Breast epithelium (tissue), 4 donors: ENCODE measurements at places on chromosomes 6 and 20.
A peak's percentile ranks its signal among the peaks of the same experiment; 100 is the strongest.

- no peak for DNase-seq
These were observed 49.1 kb upstream of the TASP1 start for GRCh38 chr20:13687815-13688214.

DNA sequence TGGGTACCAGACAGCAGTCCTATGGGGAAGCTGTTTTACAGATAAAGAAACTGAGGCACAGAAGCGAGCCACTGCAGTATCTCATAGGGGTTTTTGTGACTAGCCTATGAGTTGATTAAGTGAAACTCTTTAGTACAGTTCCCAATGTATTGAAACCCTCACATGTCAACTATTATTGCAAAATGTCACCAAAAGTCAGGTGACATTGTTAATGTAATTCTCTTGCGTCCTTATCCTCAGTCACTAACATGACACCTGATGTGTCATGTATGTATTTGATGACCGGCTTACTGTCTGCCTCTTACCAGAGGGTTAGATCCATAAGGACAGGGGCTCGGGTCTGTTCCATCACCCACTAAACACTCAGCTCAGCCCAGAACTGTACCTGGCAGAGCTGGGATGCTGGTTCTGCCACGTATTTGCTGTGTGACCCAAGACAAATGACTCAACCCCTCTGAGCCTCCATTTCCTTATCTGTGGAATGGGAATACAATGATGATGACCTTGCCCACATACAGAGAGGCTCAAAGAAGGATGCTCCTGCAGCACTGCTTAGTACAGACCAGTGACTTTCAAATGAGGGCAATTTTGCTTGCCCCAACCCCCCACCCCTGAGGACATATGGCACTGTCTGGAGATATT lies 32.9 kb downstream of the PREX1 start:
- DNase-seq = no peak

DNA sequence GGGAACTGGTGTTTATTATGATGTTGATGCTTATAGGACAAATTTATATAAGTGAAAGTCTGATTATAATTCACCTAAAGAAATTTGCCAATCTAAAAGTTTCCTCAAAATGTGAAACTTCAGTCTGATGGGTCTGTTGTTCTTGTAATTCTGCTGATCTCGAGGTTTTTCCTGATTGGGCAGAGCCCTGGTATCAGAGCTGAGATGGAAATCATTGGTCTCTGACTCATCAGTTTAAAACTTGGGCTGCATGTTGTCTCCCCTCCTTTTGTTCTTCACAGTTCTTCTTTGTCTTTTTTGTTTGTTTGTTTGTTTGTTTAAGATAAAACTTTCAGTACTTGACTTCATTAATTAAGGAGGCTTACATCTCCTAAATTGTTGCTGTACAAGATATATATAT lies 5.9 kb downstream of the SMAP1 start:
- DNase-seq = no peak

DNA sequence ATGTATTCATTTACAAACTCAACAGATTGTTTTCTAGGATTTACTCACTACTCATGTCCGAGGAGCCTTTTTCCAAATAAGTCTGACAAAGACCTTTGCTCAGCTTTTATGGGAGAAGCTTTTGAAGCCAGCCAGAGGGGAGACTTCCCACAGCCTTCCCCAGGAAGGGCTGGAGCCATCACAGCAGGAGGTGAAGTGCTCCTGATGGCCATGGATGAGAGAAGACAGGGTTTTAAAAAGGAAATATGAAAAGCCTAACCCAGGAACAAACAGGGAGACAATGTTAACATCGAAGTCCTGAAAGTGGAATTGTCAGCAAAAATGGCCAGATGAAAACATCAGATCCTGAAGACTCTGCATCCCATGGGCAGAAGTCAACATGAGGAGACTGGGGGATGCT lies 11.6 kb upstream of the TAGAP start:
- no peak for DNase-seq

DNA sequence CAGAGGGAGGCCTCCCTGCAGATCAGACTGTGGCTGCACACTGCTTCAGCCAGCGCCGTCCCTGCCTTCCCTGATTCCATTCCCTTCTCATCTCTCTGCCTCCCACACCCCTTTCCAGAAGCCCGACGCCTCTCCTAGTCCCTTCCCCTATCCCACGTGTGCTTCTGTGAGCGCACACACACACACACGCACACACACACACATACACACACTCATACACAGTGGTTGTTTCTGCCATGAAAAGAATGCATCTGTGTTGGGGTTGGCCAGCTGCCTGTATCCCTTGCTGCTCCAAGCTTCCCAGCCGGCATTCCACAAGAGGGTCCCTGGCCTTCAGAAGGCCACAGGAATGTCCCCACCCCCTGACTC lies 51.7 kb downstream of the MOCS1 start:
- no peak for DNase-seq

- no peak for DNase-seq
These were observed 688.4 kb downstream of the HTR1B start for GRCh38 chr6:76774781-76775384.

GRCh38 chr6:105320765-105321164 lies 82.1 kb downstream of the PREP start:
- no peak for DNase-seq

DNA sequence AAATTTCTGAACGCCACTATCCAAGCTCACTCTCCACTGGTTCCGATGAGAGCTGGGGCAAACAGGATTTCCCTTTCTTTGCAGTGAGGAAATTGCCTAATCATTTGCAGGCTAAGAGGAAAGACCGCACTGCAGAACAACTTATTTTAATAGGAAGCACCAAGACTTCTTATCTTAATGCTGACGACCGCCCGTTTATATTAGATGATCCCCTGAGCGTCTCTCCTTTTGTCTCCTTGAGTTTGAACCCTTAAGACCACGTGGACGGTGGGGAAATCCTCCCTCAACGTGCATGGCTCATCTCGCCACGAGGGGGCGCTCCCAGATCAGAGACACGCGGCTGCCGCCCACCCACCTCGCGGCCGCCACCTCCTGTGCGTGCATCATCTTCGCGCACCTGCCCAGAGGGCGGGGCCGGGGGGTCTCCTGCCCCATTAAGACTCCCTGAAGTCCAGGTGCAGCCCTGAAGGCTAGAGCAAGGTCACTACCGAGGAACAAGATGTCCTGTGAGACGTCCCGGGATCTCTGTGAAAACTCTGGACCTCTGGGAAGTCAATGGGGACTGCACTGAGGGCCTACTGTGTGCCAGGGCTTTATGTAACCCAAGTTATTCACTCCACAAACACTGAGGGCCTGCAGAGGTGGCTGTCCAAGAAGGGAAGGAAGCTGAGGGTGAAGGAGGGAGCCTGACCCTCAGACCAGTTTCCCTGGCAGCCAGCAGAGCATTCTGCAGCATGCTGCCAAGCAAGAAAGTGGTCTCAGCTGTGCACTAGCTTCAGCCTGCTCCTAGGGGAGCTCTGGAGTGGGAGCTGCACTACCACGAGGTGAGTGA lies 28.1 kb downstream of the PDYN start:
- peak; percentile 34 for DNase-seq

DNA sequence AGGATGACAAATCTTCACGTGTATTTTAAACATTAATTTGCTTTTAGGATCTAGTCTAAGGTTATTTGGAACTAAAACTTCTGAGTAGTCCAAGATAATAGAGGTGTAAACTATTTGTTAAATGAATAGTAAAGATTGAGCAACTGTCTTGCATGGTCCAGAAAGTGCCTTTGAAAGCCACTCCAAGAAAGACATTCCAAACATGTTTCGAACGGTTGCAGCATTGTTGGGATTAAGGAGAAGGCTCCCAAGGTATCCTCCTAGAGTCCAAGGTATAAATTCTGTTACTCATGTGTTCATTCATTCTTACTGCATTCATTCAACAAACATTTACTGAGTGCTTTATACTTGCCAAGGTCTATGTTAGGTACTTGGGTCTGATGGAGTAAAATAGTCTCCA lies 28.8 kb upstream of the MYLK2 start:
- no peak for DNase-seq

DNA sequence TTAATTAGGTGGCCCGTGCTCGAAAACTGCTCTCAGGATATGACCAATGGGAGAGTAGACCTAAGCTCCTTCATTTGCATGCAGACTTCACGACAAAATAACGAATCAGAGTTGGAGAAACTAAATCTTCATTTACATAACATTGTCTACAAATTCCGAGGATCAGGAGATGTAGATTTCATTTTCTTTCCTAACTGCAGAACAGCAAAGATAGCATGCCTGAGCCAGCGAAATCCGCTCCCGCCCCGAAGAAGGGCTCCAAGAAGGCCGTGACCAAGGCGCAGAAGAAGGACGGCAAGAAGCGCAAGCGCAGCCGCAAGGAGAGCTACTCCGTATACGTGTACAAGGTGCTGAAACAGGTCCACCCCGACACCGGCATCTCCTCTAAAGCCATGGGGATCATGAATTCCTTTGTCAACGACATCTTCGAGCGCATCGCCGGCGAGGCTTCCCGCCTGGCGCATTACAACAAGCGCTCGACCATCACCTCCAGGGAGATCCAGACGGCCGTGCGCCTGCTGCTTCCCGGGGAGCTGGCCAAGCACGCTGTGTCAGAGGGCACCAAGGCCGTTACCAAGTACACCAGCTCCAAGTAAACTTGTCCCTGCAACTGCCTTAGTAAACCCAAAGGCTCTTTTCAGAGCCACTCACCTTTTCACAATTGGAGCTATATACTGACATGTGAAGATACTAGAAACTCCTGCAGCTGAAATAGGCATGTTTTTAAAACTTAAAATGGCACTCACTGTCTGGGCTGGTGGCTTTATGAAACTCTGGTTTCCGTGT lies 96.5 kb downstream of the HFE start:
- DNase-seq = no peak

- peak; percentile 89 for DNase-seq
These were observed 1.0 kb downstream of the PXDC1 start for GRCh38 chr6:3750317-3751076.

GRCh38 chr6:142376800-142377496 lies 75.1 kb downstream of the ADGRG6 start:
- DNase-seq = no peak

- DNase-seq = no peak
These were observed 28.7 kb downstream of the COL11A2 start for GRCh38 chr6:33163540-33163939.

- DNase-seq = no peak
These were observed 187.7 kb downstream of the SOD2 start for GRCh38 chr6:159505140-159505922.

- no peak for DNase-seq
These were observed 134.0 kb upstream of the DTNBP1 start for GRCh38 chr6:15796844-15797243.

DNA sequence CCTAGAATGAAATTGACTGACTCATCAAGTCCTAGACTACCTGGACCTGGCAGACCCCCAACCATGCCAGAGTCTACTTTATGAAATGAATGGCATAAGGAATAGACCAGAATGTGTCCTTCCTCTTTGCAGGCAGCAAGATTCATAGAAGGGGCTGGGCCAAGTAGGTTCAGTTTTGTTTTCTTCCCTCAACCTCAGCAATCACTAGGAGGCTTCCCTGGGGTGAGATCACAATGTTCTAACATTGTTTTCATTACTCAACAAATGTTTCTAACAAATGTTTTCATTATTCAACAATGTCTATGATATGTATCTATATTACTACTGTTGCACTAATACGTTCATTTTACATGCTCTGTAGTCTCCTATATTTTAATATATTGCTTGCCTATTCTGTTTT lies 8.4 kb upstream of the FAM162B start:
- DNase-seq = no peak

GRCh38 chr6:78701407-78701806 lies 165.9 kb upstream of the IRAK1BP1 start:
- no peak for DNase-seq

DNA sequence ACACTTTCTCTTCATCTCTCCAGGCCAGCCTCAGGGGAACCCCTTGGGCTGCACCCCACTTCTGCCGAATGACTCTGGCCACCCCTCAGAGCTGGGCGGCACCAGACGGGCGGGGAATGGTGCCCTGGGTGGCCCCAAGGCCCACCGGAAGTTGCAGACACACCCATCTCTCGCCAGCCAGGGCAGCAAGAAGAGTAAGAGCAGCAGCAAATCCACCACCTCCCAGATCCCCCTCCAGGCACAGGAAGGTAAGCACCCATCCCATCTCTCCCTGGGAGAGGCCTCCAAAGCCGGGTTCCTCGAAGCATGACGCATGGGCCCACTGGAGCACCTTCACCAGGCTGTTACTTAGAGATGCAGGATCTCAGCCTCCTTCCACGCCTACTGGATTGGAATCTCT lies 11.3 kb downstream of the MDFI start:
- no peak for DNase-seq

- no peak for DNase-seq
These were observed 667.6 kb downstream of the KIF16B start for GRCh38 chr20:15905661-15906060.

DNA sequence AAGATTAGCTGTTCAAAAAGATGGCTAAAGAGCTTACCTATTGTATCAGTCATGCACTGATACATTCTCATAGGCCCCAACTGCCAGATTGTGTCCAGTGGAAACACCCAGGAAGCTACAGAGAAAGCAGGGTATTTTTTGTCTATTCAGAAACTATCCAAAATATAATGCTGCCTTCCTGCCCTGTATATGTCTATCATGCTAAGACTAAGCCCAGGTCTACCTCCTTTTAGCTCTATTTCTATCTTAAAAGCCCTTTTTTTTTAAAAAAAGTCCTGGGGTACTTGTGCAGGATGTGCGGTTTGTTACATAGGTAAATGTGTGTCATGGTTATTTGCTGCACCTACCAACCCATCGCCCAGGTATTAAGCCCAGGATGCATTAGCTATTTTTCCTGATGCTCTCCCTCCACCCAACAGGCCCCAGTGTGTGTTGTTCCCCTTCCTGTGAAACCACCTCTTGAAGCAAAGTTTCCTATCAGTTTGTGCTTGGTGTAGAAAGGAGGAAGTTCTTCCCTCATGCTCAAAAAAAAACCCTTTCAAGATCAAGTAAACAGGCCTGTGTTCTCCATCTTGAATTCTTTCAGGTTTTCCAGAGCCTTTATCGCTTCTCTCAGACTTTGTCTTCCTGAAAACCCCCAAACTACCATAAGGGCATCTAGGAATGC lies 514 bp downstream of the DEFB129 start:
- no peak for DNase-seq

GRCh38 chr6:91970700-91971099 lies 1383.8 kb upstream of the MAP3K7 start:
- DNase-seq = no peak

- DNase-seq = no peak
These were observed 25.6 kb upstream of the HLA-DQB1 start for GRCh38 chr6:32692019-32692418.

- DNase-seq = no peak
These were observed 46.2 kb downstream of the PANK2 start for GRCh38 chr20:3935295-3935955.

DNA sequence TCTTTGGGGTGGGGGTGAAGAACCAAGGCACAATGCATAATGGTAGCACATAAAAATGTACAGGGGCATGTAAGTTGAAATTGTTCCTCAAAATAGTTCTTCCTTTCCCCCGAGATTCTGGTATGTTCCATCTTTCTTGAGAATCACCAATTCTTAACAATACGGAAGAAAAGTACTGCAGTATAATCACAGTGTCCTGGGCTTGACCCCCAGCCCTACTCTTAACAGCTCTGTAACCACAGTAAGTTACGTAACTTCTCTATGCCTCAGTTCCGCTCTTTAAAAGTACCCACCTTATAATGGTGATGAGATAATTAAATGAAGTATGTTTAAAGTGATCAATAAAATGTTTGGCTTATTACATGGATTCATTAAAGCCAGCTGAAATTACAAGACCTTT lies 104.5 kb downstream of the SMLR1 start:
- no peak for DNase-seq

- DNase-seq = no peak
These were observed 64.9 kb downstream of the RNF182 start for GRCh38 chr6:13989496-13990144.

- no peak for DNase-seq
These were observed 110.5 kb upstream of the SLC2A12 start for GRCh38 chr6:134162932-134163331.
